Bronchial epithelial cell (primary cell): ENCODE measurements at places on chromosomes 3 and 15. TPM values are rescaled to one million over a fixed set of nuclear protein-coding genes. Genes with fewer than 3 reads are reported as not detected.

NOX5 gene
- total RNA-seq, result under 0.01 TPM in 1 of 2 replicates, not detected in the other

CA12 gene
- total RNA-seq, result 44.0 TPM in 2 replicates

TJP1 gene
- total RNA-seq, result 62.9 and 86.5 TPM in 2 replicates

GREM1 gene
- total RNA-seq, result 0.13 and 3.7 TPM in 2 replicates

KCNMB3 gene
- total RNA-seq, result 0.38 and 1.1 TPM in 2 replicates

ZNF385D gene
- under 0.01 TPM in 1 of 2 replicates, not detected in the other for total RNA-seq

CCK gene
- total RNA-seq, result 1.1 and 2.7 TPM in 2 replicates

CCR8 gene
- total RNA-seq, result not detected in 2 replicates

RTP1 gene
- not detected in 2 replicates for total RNA-seq

USP50 gene
- not detected in 2 replicates for total RNA-seq

ADGRG7 gene
- total RNA-seq, result under 0.01 TPM in 1 of 2 replicates, not detected in the other

HRH1 gene
- total RNA-seq, result 2.6 and 3.7 TPM in 2 replicates

SLC22A14 gene
- total RNA-seq, result 0.26 and 0.64 TPM in 2 replicates

DNA sequence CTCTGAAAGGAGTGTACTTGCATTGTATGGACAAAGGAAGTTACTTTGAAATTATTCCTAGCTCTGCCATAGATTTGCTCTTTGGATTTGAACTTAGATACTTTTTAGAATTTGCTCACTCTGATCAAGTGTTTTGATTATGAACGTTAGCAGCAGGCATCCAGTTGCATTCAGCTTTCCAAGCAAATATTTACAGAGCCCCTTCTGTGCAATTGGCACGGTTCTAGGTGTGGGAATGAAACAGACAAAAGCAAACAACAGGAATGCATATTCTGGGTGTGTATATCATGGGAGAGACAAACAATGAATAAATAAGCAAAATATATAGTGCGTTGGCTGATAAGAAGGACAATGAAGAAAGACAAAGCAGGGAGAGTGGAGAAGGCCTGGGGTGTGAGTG, 125.5 kb upstream of the ADAMTS9 start:
- DNase-seq, result no peak

DNA sequence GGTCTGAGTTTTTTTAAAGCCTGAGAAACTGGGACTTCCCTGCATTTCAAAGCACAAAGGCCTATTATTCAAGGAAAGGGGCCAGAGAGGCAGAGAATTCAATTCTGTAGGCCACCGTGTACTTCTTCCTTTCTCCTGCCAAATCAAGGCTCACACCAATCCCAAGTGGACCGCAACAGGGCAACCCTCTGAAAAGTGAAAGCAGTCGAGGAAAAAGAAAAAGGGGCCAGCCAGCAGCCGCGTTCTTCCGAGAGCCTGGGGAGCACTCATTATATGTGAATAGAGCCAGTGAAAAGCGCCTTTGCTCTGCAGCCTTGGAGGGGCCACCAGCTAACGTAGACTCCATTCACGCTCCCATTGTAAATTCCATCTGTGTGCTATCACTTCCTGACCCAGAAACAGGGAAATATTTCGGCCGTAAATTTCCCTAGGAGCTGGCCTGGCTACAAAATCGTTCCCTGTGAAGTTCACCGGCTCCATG, 45.9 kb upstream of the THUMPD3 start:
- DNase-seq, result peak; percentile 36

DNA sequence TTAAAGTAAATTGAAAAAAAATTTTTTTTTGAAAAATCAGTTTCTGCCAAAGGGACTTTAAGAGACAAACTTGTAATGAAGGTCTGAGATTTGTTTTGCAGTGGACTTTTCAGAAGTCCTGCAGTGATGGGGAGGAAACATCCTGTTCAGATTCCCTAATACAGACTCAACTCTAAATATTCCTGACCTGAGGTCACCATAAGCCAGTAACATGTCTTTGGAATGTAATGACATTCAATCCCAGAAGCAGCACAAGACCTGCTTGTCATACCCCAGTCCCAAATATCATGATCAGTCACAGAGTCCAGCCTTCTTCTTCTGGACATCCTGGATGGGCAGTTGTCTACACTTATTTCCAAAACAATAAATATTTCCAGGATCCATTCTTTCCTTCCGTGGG, 53.6 kb downstream of the TMEM39A start:
- no peak for DNase-seq

- DNase-seq, result peak; percentile 59
These were observed 55.0 kb downstream of the GOLIM4 start for GRCh38 chr3:168040607-168041208.

DNA sequence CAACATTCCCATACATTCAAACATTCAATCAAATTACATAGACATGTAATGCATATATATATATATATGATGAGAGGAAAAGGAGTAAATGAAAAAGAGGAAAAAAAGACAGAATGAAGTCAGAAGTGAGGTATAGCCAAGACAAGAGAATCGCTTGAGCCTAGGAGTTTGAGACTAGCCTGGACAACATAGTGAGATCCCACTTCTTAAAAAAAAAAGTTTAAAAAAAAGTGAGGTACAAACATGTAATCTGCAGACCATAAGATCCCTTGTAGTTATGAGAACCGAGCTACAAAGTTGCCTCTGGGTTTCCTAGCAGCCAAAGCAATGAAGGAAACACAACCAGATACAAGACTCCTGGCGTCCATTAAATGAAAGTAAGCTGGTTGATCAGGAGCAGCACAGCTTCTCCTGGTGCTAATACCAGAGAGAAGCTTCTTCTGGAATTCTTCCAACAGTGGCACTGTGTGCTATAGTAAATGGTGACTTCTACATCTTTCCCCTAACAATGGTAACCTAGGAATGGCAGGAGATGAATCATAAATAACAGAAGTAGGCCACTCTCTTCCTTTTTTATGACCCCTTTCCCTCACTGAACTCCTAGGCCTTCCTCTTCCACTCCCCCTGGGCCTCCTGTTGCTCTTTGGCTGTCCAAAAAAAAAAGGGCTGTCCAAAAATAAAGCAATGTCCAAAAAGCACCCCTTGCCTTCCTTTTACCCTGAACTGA, 3.5 kb downstream of the KCNMB3 start:
- no peak for DNase-seq

- DNase-seq, result no peak
These were observed 35.6 kb upstream of the SLC6A1 start for GRCh38 chr3:10956986-10957385.

GRCh38 chr3:184261854-184262763, 756 bp upstream of the CAMK2N2 start:
- no peak for DNase-seq

DNA sequence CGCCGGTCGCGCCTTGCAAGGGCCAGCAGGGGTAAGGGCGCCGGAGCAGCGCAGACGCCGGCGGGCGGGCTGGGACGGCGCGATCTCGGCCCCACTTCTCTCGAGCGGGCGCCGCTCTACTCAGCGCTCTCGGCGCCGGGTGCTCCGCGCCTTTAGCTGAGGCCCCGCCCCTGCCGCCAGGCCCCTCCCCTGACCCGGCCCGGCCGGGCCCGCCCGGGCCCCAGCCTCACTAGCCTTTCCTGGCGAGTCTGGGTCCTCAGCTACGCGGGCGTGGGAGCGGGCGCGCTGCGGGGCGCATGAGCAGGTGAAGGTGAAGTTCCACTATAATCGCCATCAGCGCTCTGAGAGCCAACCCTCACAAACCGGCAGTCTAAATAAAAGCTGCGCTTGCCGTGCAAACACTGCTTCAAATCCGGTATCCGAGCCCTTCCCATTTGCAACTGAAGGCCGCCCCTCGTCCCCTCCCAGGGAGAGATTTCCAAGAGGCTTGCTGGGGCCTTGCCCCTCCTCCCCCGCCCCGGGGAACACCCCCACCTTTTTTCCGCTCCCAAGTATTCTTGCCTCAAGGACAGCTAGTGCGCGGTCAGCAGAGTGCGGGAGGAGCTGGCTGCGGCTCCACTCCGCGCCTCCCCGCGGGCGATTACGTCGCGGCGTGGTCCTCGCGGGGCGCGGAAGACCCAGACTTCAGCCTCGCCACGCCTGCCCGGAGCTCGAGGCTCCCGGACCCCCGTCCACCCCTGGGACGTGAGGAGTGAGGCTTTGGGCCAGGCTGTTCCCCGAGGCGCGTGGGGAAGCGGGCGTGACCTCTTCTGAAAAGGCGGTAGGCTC, at the start of gene RPP25:
Gene RPP25, minus strand, starts transcription at position 125 of the 828 bp plus-strand sequence. CDS start 189 bp downstream, outside the sequence.
- peak; percentile 36 for DNase-seq

GRCh38 chr3:186094696-186095425, 14.0 kb downstream of the ETV5 start:
- DNase-seq, result no peak

DNA sequence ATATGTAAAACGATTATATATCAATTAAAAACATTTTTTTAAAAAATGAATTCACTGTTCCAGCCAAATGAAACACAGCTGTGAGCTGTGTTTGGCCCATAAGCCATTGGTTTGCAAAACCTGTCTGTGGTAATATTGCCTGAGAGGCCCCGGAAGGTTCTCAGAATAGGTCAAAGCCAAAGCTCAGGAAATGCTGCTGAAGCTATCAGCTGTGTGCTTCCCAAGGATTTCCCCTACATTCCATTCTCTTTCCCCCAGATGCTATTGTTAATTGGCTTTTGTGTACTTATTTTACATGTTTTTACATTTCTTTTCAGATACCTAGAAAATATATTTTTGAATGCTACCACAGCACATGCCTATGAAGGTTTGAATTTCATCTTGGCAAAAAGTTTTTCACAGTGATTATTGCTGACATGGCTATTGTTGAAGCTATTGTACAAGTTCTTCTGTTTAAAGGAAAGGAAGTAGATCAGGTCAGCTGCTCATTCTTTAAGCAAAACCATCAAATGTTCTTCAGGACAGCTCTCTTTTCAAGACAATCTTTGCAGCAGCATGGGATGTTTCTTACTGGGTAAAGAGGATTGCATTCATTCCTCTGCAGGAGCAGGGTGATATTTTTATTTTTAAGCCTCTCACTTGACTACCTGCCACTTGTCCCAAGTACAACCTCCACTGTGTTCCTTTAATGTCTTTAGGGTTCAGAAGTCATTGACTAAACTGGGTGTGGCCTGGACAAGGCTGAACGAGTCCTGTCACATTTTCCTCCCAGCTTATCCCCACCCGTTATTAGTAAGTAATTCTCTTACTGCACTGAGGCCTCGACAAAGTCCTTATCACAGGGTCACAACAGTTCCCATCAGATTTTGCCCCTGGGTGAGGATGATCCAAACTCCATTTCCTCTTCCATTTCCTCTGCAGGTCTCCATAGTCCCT, 26.3 kb upstream of the BNC1 start:
- peak; percentile 75 for DNase-seq

GRCh38 chr3:27160146-27160545, 209.0 kb downstream of the NEK10 start:
- no peak for DNase-seq

DNA sequence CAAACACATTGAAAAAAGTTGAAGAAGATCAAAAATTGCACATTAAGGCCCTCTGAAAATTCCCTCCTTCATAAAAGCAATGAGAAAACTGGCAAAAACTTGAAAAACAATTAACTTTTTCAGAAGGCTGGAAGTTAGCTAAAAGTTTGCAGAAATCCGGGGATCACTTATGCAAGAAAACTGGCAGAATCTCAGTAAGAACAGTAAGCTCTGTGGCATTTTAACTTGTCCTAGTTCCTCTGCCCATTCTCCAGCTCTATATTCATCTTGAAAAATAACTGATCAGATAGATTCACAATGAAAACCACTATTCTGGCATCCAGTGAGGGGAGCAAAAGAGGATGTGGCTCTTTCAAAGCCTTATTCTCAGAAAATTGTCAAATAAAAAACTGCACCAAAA, 566.8 kb downstream of the NTRK3 start:
- DNase-seq, result no peak

- no peak for DNase-seq
These were observed 3.0 kb downstream of the ONECUT1 start for GRCh38 chr15:52787123-52787503.

GRCh38 chr15:76776480-76776879, 128.7 kb downstream of the SCAPER start:
- peak; percentile 3 for DNase-seq

DNA sequence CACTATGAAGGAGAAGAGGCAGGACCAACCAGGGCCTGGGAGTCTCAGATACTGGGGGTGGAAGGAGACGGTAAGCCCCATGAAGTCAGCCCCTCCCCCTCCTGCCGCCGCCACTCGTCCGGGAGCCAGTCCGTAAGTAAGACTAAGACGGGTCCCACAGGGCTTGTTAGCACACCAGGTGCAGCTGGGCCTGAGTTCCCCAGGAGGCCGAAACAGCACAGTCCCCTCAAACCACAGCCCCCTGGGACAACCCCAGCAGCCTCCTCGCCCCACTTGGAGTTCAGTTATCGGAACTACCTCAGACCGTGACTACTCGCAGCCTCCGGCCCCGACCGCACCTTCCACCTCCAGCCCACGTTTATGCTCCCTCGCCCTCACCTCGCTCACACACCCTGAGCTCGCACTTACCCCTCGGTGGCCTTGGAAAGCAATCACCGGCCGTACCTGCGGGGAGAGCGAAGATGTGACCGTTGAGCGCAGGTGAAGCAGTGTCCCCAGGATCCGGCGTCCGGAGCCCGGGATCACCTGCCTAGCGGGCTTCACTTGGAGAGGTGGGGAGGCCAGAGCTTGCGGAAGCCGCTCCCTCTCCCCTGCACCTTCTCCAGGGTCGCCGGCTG, 557 bp downstream of the ELL3 start:
- DNase-seq, result peak; percentile 27

DNA sequence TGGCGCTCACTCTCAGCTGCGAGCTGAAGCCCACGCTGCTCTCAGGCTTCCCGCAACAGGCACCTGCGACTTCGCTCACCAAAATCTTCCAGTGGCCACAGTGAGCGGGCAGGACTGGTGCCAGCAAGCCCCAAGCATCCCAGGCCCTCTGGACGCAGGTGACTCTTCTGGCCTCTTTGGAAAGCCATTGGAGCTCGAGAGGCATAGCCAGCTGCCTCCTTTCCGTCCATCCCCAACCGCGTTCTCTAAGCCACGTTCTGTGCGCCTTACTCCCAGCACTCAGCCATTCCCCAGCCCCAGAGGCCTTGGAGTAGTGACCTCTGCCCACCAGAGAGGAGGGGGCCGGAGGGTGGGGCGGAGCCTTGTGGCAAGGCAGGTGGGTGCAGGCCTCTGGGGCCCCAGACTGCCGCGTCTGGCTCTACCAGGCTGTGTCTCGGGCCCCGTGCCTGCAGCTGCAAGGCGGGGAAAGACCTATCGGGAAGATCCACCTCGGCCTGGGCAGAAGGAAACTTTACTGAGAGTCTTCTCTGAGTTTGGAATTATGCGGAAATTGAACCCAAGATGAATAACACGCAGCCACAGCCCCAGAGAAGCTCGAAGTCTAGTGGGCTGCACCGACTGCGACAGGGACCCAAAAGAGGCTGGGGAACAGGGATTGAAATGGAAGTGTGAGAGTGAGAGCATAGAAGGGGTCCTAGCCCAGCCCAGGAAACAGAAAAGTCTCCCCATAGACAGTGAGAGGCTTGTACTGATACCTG, 3.6 kb upstream of the SOX14 start:
- DNase-seq, result no peak
